ENCODE measurements at places on chromosomes 1 and 21. TPM values are rescaled to one million over a fixed set of nuclear protein-coding genes. Genes with fewer than 3 reads are reported as not detected.
A peak's percentile ranks its signal among the peaks of the same experiment; 100 is the strongest.

Gene INSRR
- total RNA-seq = not detected

Gene MNDA
- total RNA-seq = not detected

Gene WNT3A
- not detected for total RNA-seq

Gene HORMAD1
- not detected for total RNA-seq

Gene MAB21L3
- not detected for total RNA-seq

Gene BMP8A
- 0.54 TPM for total RNA-seq

- peaks cover 16% of the 10 kb centered on the region for H3K27me3 ChIP-seq
- DNase-seq = no peak
- no peaks in the 10 kb centered on the region for H3K36me3 ChIP-seq
- H3K4me3 ChIP-seq = no peak overlapping the region
Observed at GRCh38 chr1:161497961-161498360, 7.3 kb upstream of the FCGR2A start.

DNA sequence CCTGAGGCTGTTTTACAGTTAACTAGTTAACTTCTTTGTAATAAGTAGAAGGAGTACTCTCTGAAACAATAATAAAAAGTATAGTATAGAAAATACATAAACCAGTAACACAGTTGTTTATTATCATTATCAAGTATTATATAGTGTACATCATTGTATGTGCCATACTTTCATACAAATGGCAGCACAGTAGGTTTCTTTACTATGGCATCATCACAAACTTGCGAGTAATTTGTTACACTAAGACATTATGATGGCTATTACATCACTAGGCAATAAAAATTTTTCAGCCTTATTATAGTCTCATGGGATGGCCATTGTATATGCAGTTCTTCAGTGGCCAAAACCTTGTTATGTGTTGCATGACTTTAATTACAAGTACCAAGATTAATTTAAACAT, 1376.5 kb upstream of the ADGRL2 start:
- DNase-seq = no peak
- no peaks in the 10 kb centered on the region for H3K4me1 ChIP-seq
- H3K4me3 ChIP-seq = no peak overlapping the region
- no peaks in the 10 kb centered on the region for H3K36me3 ChIP-seq
- H3K27ac ChIP-seq = no peak overlapping the region

GRCh38 chr1:230163205-230163604, 96.2 kb downstream of the GALNT2 start:
- no peak for DNase-seq
- H3K4me1 ChIP-seq = peaks cover 12% of the 10 kb centered on the region
- H3K36me3 ChIP-seq = no peaks in the 10 kb centered on the region
- no peak overlapping the region for H3K4me3 ChIP-seq

DNA sequence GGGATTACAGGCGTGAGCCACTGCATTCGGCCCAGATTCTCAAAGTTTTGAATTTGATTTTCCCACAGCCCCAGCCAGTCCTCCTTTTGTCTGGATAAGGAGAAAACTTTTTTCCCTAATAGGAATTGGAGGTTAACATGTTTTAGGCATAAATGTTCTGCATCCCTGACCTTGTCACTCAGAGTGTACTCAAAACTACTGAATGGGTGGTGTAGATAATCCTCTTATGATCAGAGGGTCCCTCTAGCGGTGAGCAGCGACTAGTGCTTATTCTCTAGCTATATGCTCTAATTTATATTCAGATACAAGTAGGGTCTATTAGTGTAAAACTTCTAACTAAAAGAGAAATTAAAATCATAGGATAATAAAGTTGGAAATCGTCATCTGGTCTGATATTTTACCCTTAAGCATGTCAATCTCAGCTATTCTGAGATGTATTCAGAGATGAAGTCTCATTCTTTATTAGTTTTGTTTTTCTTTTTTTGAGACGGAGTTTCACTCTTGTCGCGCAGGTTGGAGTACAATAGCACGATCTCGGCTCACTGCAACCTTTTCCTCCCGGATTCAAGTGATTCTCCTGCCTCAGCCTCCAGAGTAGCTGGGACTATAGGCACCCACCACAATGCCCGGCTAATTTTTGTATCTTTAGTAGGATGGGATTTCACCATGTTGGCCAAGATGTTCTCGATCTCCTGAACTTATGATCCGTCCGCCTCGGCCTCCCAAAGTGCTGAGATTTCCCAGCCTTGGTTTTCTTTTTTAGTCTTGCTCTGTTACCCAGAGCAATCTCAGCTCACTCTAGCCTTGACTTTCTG, 2.7 kb upstream of the PSMD4 start:
- H3K27ac ChIP-seq = no peak overlapping the region
- H3K4me1 ChIP-seq = peaks cover 3% of the 10 kb centered on the region
- H3K27me3 ChIP-seq = no peaks in the 10 kb centered on the region
- H3K36me3 ChIP-seq = peaks cover 27% of the 10 kb centered on the region

DNA sequence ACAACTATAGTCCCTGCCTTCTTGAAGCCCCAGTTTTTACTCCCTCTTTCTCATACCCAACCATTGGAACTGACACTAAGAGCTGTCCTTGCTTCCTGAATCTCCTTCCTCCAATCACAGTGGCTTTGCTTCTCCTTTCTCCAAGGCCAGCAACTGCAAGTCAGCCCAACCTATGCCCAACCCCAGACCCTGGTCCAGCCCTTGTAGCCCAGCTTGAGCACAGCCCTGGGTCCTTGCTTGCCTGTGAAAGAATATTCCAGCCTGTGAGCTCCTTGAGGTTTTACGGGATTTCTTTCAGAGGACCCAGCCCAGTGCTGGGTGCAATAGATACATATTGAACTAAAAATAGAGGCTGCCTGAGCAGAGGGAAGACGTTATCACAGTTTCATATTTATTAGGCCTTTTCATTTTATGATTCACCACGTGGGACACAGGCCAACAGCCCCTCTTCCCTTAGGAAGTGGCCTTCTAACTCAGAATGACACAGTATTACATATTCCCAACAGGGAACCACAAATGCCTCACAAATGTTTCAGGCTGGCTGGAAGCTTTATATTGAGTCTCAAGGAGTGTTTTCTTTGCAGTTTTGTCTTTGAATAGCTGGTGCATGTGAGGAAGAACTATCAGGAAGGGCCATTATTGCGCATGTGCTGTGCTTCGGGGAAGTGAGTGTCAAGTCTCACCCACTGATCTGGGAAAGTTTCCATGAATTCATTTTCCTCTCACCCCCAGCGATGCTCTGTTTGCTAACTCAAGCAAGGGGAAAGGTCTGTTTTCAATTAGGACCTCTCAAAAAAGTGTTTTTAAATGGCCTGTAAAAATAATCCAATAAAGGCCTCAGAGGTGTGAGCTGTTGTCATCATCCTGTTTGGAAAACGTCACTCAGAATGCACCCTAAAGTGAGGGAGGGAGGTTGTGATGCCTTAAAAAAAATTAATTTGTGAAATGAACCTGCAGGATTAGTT, 92.3 kb upstream of the NFIA start:
- no peak overlapping the region for H3K27ac ChIP-seq
- no peaks in the 10 kb centered on the region for H3K27me3 ChIP-seq
- no peaks in the 10 kb centered on the region for H3K4me1 ChIP-seq
- DNase-seq = no peak

GRCh38 chr1:50329332-50329932, 93.8 kb downstream of the DMRTA2 start:
- H3K4me1 ChIP-seq = no peaks in the 10 kb centered on the region
- peaks cover 19% of the 10 kb centered on the region for H3K27me3 ChIP-seq
- no peaks in the 10 kb centered on the region for H3K36me3 ChIP-seq
- DNase-seq = no peak
- no peak overlapping the region for H3K27ac ChIP-seq

- H3K4me1 ChIP-seq = no peaks in the 10 kb centered on the region
- H3K27ac ChIP-seq = peak overlapping the region; percentile 3
- peak; percentile 81 for DNase-seq
- H3K36me3 ChIP-seq = no peaks in the 10 kb centered on the region
- no peaks in the 10 kb centered on the region for H3K27me3 ChIP-seq
Observed at GRCh38 chr1:228964178-228965089, 229.2 kb downstream of the RHOU start.

DNA sequence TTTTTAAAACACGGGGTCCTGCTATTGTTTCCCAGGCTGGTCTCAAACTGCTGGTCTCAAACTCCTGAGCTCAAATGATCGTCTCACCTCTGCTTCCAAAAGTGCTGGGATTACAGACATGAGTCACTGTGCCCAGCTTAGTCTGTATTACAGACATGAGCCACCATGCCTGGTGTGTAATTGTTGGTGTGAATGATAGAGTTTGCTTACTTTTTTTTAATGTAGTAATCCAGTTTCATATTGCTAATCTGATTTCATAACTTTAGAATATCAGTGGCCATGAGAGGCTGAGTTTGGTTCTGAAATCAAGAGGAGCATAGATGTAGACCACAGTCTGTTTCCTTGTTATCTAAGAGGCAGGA, 3.4 kb downstream of the EPB41 start:
- no peak overlapping the region for H3K4me3 ChIP-seq
- H3K36me3 ChIP-seq = no peaks in the 10 kb centered on the region
- DNase-seq = no peak
- peaks cover 4% of the 10 kb centered on the region for H3K4me1 ChIP-seq

GRCh38 chr1:23897083-23897482, 16.1 kb downstream of the CNR2 start:
- no peak overlapping the region for H3K27ac ChIP-seq
- no peaks in the 10 kb centered on the region for H3K27me3 ChIP-seq
- H3K4me3 ChIP-seq = no peak overlapping the region
- no peaks in the 10 kb centered on the region for H3K4me1 ChIP-seq

DNA sequence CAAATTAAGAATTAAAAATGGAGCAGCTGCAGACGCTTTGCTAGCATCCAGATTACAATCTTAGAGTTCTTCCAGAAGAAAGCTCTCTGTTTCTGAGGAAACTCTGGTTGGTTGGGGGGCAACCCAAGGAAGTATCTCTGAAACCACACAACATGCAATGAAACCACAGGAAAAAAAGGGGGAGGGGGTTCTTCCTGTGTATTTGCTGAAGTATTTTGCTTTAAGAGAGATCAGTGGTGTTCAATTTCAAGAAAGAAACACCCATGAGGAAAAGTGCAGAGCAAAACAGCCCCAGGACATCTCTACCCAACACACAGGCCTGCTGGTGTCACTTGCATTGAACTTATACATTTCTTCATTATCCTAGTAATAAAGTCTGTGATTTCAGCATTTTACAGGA, 19.7 kb upstream of the TIAM1 start:
- H3K4me3 ChIP-seq = no peak overlapping the region
- H3K27ac ChIP-seq = no peak overlapping the region
- DNase-seq = no peak
- H3K4me1 ChIP-seq = no peaks in the 10 kb centered on the region

All from Panc1 (cell line).